Activated CD4-positive, alpha-beta T cell treated with anti-CD3 and anti-CD28 coated beads, Interleukin-2, Interleukin-6, amounts not matched to agents 100 ng/mL and 50 ng/mL, durations not matched to agents 16 hours and 8 hours (primary cell): ENCODE measurements at places on chromosomes 6 and 20.

GRCh38 chr20:37310951-37311350 lies 21.5 kb downstream of the MANBAL start:
- DNase-seq = no peak

- no peak for DNase-seq
These were observed 106.7 kb upstream of the CST7 start for GRCh38 chr20:24842274-24842917.

DNA sequence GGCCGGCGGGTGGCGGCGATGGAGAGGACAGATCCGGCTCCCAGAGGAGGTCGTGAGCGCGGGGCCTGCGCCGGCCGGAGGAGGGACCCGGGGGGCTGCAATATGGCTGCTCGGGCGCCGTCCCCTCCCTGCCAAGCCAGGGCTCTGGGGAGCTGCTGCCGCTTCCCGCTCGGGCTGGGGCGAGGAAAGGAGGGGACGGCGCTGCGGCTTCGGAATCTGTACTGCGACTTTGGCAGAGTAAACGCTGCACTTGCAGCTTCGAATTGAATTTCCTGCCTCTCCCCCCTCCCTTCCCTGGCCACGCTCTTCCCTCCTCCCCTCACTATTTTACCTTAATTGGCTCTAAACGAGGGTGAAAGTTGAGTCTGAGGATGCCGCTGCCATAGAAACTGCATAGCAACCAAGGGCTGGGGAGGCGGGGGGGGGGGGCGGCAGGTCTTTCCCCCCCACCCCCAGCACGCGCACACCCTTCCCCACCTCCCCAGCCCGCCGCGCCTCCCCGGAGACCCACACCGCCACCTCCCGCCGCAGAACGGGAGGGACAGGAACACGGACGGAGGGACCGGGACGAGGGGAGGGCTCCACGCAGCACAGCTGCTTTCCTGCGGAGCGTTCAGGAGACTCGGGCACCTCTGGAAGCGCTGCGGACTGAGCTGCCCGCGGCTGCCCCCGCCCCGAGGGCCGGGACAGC lies 93.9 kb downstream of the RNASET2 start:
- DNase-seq = peak; percentile 36

DNA sequence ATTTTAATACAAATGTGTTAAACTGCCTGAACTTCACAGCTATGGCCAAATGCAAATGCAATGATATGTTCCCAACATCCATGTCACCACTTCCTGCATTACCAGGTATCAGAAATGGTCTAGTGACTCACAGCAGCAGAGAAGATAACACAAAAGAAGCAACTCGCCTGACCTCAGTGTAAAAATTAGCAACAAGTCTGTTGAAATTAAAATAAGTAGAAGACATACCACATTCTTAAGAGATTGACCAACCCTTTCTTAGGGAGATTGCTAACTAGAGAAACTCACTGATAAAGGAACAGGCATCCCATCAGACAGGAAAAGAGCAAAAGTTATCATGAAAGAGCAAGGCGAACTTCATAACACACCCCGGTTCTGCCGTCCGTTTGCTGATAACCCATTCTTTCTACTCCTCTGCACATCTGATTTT lies 45.1 kb downstream of the RNASET2 start:
- no peak for DNase-seq

GRCh38 chr6:160084198-160084776 lies 37.3 kb upstream of the SLC22A1 start:
- no peak for DNase-seq

DNA sequence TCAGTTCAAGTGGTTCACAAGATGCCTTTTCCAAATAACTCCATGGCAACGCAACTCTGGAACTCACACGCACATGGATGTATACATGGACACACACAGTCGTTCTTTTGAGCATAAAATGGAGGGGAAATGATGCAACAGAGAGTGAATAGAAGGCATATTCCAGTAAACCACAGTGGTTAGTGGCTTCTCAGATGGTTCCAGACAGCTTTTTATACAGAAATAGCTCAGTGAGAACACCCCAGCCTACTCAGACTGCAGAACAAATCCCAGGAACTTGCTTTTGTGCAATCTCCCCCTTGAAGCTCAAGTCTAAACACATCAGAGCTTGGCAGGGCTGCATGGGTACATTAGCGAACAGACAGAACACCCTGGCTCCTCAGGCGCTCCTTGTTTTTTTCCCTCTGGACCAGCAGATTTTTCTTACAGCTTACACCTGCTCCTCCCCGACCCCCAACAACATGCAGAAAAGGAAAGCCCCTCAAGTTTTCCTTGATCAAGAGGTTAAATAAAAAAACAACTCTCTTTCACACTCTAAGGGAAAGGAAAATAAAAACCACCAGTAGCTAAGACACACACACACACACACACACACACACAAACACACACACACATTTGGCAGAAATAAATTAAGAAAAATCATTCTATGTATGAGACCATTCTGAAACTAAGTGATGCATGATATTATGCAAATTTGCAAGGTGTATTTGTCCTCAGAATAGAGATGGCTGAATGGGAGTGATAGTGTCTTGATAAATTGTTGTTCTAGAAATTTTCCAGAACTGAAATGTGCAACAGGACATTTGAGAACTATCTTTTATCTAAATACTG lies 51.2 kb upstream of the RANBP9 start:
- DNase-seq = peak; percentile 88

DNA sequence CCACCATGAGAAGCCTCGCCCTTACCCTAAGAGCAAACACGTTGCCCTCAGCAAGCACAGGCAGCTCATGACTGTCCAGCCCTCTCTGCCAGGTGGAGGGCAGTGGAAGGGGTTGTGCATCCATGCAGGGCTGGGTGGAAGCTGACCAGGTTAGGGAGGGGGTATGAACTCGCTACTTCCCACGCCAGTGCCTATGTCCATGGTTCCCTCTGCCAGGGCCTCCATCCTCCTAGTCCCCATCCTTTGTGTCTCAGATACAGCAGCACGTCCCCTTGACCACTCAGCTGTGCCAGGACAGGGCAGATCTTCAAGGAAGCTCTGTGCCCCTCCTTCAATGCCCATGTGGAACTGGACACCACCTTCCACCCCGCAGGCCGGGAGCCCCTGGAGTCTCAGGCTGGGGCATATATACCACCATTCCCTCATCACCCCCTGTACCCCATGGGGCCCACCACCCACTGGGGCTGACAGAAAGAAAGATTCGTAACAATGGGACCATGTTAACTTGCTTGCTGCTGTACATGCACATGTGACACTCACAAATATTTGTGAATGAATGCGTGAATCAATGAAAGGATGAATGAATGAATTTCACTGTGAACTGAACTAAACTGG lies 90.7 kb downstream of the ANKRD60 start:
- DNase-seq = no peak

GRCh38 chr6:68059899-68060298 lies 575.2 kb upstream of the ADGRB3 start:
- no peak for DNase-seq

DNA sequence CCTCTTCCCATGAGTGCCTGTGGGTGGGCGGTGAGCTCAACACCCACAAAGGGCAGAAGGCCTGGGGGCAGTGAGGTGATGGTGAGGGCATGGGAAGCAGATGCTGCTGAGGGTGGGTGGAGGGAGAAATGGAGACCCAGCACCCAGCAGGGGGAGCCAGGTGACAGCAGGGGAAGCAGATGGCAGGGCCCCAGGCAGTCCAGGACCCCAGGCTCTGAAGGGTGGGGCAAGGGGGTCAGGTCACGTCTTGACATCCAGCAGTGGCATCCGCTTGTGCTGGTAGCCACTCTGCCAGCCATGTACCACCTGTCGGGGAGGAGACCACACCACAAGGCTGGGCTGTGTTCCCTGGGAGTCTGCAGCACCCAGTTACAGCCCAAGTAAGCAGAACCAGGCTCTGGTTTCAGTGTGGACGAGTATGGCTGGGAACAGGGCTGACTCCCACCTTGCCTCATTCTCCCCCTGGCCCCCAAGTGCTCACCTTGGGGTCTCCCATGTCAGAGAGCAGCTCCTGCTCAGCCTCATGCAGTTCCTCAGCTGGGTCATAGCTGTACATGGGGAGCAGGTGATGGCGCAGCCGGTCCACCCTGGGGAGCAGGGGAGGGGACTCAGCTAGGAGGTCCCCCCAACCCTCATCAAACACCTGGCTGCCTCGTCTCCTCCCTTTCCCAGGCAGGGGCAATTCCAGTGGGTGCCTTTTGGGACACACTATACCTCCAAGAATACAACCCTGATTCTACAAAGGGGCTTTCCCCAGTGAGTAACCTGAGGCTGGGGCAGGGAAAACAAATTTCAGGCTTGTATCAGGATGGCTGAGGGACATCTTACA lies 2.0 kb downstream of the SMIM29 start:
- peak; percentile 73 for DNase-seq

DNA sequence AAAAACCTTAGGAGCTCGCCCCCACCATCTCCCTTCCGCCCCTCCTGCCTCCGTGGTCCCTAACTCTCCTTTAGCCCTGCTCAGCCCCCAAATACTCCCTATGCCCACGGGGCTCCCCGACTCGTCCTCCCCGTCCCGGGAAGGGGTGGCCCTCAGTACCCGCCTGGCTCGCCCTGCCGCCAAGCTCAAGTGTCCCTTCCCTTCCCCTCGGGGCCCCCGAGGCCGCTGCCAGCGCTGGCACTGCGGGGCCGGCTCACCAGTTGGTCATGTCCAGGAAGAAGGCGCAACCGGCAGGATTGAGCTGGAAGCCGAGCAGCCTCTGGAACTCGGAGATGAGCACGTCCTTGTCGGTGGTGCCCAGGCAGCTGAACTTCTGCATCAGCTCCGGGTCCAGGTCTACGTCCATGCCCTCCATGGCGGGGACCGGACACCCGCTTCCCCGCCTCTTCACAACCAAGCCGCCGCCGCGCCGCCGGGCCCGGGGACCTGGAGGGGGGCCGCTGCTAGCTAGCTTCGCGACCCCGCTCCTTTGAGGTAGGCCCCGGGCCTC lies 303 bp downstream of the ILRUN start:
- DNase-seq = no peak

DNA sequence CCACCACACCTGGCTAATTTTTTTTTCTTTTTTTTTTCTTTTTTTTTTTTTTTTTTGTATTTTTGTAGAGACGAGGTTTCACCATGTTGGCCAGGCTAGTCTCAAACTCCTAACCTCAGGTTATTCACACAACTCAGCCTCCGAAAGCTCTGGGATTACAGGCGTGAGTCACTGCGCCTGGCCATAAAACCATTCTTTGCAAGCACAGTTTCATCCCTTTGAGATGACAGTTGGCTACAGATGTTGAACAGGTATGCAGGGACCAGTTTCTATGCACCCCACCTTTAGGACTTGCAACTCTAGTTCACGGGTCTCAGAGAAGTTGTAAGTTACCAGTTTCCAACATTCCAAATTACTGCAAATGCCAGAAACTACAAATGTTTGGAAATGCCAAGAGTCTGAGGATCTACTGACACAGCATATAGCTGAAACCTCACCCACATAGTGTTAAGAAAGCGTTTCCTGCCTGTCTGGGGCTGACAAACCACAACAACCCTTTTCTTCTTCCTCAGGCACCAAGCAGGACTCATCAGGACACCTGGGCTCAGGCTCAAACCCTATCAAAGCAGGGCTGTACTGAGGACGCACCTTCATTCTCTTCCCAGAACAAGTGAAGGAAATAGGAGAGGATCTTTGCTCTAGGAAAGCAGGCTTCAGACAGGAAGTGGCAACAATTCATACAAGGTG lies 22.9 kb downstream of the ARHGAP18 start:
- peak; percentile 81 for DNase-seq

- no peak for DNase-seq
These were observed 30.6 kb downstream of the MTHFD1L start for GRCh38 chr6:150895928-150896632.

GRCh38 chr20:381581-382290 lies 1.2 kb downstream of the TRIB3 start:
- peak; percentile 90 for DNase-seq

DNA sequence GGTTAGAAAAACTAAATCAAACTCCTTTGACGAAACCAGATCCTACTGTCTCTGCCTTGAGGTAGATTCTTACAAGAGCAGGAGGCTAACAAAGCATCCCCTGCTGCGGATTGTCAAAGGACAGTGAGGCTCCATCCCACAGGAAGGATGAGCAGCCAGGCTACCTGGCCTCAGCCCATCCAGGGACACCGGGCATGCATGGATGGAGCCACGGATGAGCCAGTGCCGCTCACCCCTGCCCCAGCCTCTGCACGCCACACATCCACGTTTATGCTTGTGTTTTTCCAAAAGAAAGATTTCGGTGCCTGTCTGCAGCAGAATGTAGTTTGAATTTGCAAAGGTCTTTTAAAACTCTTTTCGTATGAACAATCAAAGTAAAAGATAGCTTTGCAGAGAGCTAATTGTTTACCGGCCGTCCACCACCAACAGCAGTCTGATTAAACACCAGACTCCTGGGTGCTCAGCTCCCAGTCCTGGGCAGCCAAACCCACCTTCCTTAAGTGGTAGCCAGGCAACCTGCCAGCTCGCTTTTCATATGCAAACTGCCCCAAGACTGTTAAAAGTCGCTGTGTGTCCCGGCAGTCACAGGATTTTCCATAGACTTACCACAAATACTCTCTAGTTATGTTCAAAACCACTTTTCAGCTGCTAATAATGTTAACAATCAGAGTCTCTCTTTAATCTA lies 999 bp downstream of the THBS2 start:
- no peak for DNase-seq

GRCh38 chr6:24931296-24931695 lies 4.5 kb downstream of the RIPOR2 start:
- no peak for DNase-seq

GRCh38 chr6:54361188-54361587 lies 52.9 kb downstream of the TINAG start:
- no peak for DNase-seq

- DNase-seq = no peak
These were observed 26.7 kb upstream of the PDE10A start for GRCh38 chr6:165689699-165690098.

DNA sequence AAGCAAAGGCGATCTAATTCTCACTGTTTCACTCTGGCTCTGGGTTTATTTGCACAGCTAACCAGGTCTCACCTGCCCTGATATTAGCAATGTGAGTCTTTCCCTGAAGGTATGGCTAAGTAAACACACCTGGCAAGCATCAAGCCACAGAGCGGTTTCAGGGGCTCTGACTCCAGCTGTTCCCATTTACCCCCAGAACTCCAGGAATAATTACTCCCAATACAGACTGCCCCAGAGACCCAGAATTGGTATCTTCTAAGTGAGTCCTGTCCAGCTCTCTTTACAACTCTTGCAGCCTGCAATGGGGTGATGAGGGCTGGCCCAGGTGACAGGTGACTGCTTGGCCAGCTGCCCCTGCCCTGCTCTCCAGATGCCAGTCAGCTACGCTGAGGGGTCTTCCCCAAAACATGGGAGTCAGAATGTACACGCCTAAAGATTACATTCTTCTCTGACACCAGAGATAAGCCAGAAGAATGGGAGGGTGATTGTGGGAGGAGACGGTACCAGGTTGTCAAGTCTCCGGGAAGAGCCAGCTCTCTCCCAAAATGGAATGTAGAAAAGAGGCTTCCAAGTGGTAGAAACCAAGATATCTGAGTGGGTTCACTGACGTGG lies 4.9 kb upstream of the LRRN4 start:
- DNase-seq = no peak

GRCh38 chr6:24313251-24314141 lies 44.4 kb downstream of the DCDC2 start:
- no peak for DNase-seq
